ENCODE measurements at places on chromosomes 2 and 18.
A peak's percentile ranks its signal among the peaks of the same experiment; 100 is the strongest.

DNA sequence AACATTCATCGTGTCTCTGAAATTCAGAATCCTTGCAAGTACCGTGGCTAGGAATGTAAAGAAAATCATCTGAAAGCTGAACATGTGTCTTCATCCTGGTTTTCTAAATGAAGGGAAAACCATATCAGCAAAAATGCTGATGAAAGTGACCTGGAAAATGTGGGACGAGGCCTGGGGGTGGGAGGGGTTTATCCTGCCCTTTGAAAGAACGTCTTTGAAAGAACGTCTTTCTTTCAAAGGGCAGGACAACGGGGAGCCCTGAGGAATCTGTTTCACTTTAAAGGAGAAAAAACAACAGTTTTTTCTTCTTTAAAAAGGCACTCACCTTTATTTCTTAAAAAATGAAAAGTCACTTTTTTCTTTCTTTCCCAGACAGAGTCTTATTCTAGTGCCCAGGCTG is 185.2 kb downstream of the ALPK2 start:
- DNase-seq, result no peak

GRCh38 chr18:32714571-32715148 is 58.2 kb downstream of the KLHL14 start:
- DNase-seq, result no peak

DNA sequence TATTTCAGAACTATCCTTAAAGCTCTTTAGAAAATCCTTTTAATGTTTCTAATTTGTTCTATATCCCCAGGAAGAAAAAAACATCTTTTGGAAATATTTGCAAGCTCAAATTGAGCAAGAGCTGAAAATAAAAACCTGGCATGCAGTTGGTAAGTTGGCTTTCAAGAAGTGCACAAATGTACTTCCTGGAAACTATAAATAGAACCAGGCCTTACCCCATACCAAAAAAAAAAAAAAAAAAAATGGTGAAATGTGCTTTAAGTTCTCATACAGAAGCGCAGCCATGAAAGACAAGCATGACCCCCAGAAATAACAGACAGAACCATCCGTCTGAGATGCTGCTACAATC is 178.5 kb downstream of the HDAC4 start:
- no peak for DNase-seq

DNA sequence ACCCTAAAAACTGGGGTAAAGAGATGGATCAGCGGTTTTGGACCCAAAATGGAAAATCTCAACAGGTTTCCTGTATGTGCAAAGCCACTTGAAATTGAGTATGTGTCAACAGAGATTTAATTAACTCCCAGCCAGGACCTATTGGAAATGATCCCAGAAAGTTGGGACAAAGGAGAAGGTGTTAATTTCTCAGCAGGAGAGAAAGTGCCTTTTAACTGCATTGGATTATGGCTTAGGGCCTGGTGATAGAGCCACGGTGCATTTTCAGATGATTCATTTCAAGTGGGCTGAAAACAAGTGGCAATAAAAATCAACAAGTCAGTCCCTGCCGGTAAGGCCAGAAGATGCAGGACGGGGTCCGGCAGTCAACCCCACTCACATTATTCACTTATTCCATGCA is 80.2 kb upstream of the BCL11A start:
- no peak for DNase-seq

DNA sequence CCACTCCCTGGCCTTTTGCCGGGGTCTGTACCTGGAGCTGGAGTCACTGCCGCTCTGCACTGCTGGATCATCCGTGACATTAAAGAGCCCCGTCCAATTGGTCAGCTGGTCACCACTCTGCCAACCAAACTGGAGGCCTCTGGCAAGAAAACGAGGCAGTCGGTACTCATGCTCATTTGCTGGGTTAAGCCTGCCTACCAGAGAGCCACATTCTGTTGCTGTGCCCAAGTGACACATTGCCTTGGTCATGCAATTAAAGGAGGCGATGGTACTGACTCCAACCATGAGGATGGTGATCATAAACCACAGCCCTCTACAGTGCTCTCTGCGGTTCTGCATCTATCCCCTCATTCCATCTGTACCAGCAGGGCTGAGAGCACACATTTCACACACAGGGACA is 35.5 kb downstream of the ST8SIA5 start:
- no peak for DNase-seq

- DNase-seq, result peak; percentile 3
Observed at GRCh38 chr2:225337183-225337582, 62.3 kb upstream of the NYAP2 start.

GRCh38 chr18:23779696-23780303 is 90.5 kb downstream of the LAMA3 start:
- peak; percentile 9 for DNase-seq

- DNase-seq, result peak; percentile 42
Observed at GRCh38 chr2:43576981-43577892, 18.6 kb downstream of the THADA start.

DNA sequence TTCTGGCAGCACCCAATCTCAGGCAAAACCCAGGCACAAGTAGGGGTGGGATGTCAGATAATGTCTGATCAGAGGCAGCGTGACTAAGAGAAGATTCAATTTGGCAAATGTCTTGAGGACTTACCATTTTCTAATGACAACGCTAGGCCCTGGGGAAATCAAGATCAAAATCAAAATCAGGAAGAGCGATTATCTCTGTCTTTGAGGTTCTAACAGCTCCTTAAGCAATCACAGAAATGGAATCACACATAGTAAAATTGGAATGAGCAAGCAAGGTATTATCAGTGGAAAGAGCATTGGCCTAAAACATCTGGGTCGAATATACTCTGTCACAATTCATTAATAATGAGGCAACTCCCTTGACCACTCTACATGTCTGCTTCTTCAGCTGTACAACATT is 8.6 kb upstream of the SERPINB2 start:
- DNase-seq, result no peak

DNA sequence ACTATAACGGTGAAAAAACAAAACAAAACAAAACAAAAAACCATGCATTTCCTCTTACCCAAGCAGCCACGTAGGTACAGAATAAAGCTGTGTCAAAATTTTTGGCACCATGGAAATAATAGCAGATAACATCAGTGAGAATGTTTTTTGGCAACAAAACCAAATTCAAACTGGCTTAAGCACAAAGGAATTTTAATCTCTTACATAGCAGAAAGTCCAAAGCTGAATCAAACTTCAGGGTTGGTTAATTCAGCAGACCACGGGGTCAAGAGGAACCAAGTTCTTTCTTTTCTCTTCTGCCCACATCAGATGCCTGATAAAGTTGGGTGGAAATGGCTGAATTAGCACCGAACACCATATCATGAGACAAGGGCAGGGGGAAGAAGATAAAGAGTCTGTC is 129.5 kb downstream of the PAX3 start:
- DNase-seq, result no peak

GRCh38 chr2:233556881-233557736 is 9.5 kb downstream of the USP40 start:
- DNase-seq, result peak; percentile 51

DNA sequence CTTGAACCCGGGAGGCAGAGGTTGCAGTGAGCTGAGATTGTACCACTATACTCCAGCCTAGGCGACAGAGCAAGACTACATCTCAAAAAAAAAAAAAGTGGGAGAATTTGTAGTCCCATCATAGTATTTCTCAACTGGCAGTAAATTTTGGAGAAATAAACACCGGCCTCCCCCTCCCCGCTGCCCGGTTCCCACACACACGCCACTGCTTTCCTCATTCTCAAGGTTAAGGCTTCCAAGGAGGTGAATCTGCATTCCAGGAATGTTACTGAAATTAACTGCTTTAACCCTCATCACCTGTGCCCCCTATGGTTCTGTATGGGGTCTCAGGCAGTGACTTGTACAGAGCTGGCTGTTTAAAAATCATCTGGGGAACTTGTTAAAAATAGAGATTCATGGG is 49.9 kb downstream of the MRPL35 start:
- DNase-seq, result no peak

- DNase-seq, result no peak
Observed at GRCh38 chr2:15241201-15241600, 319.9 kb downstream of the NBAS start.

DNA sequence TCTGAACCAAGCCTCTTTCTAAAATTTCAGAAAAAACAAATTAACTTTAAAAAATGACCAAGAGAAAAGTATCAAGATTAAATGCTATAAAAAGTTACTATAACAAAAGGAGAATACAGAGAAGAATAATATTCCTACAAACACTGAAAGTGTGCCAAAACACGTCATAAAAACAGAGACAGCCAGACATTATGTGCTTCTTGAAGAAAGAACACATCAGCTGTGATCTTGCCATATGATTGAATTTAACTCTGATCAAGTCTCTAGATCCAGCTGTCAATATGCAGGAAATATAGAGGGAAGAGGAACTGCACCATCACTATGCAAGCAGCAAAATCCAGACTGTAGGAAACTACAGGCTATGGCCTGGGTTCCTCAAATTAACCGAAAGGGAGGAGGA is 33.7 kb upstream of the COL5A2 start:
- DNase-seq, result no peak

GRCh38 chr2:226524381-226524843 is 275.2 kb downstream of the IRS1 start:
- DNase-seq, result no peak

DNA sequence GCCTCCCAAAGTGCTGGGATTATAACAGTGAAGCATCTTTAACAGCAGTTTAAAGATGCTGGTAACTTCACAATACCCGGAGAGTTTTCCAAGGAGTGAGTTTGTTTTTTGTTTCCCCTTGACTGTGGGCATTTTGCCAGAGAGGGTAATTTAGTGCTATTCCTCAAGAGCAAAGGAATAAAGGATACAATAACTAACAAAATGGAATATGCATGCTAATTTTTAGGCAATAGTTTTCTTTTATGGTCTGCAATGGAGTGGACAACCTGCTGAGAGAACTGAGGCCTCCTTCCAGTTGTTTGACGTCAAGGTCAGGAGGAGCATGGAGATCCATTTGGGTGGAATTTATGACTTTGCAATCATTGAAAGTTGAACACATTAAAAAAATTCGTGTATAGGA is 15.9 kb upstream of the GREB1 start:
- DNase-seq, result no peak

DNA sequence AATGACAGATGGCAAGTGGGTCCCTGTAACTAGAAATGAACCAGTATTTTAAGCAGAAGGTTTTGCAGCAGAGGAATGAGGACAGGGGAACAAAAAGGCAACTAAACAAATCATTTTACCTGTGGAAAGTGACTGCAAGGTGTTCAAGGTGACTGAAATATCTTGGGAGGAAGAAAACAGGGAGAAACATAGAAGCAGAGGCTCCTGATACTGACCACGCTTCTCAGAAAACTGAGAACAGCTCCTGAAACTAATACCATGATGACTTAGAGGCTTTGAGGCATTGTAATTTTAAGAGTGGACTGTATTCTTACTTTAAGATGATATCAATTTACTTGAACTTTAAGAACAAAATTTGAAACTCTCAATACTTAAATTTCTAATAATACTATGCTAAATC is at the start of gene DYTN:
Gene DYTN (minus strand): TSS at position 101 of the 400 bp plus-strand sequence. CDS start 117 bp downstream, outside the sequence.
- no peak for DNase-seq

DNA sequence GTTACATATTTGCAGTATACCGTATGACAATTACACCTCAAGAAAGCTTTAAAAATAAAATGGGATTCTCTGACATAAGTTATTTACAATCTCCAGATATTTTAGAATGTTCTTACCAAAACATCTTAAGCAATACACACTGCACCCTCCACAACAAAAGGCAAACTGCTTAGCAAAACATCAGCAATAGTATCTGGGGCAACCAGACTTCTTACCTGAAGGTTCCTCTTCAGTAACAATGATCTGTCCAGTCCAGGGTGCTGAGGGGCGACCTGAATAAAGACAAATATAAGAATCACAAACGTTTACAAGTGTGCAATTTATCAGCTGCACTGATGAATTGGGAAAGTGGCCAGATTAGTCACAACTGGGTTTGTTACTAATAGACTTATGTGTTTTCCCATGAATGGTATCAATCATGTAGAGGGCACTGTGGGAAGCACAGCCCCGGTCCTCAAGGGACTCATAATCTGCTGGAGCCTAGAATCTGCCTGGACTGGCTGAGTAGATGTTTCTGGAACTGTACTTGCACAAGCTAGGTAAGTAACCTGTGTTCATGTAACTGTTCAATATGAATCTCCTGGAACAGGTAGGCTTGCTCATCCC is 70.7 kb downstream of the MYOM1 start:
- DNase-seq, result peak; percentile 19

DNA sequence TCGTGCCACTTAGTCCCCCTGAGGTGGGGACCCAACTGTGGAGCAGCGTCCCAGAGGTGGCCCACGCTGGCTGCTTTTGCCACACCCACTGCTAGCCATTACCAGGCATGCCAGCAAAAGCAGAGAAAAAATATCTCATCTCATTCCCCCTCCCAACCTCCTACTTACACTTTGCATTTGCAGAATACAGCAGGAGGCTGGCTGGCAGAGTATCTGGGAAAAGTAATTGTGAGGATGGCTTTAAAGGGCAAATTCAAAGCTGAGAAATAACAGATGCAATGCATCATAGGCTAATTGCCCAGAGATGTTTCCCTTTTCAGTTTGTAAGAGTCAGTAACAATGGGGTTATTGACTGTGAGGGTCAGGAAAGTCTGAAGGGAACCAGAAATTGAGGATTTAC is 438.1 kb upstream of the DSEL start:
- DNase-seq, result no peak

GRCh38 chr2:238119756-238120462 is 18.6 kb upstream of the KLHL30 start:
- no peak for DNase-seq

GRCh38 chr2:210540471-210540870 is 15.9 kb upstream of the CPS1 start:
- no peak for DNase-seq

- DNase-seq, result no peak
Observed at GRCh38 chr18:55396979-55397378, 191.0 kb downstream of the TCF4 start.

- no peak for DNase-seq
Observed at GRCh38 chr2:190791976-190792575, 88.5 kb upstream of the GLS start.

GRCh38 chr2:47025969-47026610 is 110.5 kb upstream of the MCFD2 start:
- no peak for DNase-seq

GRCh38 chr2:128134573-128134972 is 43.6 kb downstream of the UGGT1 start:
- no peak for DNase-seq

GRCh38 chr2:205849136-205849535 is 166.8 kb downstream of the NRP2 start:
- peak; percentile 17 for DNase-seq

- no peak for DNase-seq
Observed at GRCh38 chr2:240646176-240646899, 21.1 kb downstream of the GPR35 start.

DNA sequence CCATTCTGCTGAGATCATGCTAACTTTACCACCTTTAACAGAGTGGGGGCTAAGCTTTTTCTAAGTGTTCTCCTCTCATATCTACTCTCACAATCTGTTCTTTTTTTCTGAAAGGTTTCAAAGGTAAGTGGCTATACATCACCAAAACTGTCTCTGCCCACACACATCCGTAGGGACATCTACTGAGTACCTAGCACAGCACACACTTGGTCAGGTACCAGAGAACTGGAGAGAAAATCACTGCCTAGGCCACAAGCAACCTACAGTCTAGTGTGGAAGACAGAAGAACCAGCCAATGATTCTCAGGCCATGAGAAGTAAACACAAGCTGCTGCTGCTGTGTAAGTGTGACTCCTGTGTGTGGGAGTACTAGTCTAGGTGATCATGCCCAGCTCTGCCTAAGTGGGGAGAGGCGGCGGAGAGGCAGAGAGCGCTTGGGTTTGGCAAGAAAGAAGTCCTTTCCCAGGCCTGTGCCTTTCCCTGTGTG is 176.1 kb upstream of the ZFP36L2 start:
- DNase-seq, result no peak

Data from MG63 (cell line).